Pancreas (tissue), 10 donors: ENCODE measurements at places on chromosomes 4 and X. TPM values are rescaled to one million over a fixed set of nuclear protein-coding genes. Genes with fewer than 3 reads are reported as not detected.
A peak's percentile ranks its signal among the peaks of the same experiment; 100 is the strongest.

DNA sequence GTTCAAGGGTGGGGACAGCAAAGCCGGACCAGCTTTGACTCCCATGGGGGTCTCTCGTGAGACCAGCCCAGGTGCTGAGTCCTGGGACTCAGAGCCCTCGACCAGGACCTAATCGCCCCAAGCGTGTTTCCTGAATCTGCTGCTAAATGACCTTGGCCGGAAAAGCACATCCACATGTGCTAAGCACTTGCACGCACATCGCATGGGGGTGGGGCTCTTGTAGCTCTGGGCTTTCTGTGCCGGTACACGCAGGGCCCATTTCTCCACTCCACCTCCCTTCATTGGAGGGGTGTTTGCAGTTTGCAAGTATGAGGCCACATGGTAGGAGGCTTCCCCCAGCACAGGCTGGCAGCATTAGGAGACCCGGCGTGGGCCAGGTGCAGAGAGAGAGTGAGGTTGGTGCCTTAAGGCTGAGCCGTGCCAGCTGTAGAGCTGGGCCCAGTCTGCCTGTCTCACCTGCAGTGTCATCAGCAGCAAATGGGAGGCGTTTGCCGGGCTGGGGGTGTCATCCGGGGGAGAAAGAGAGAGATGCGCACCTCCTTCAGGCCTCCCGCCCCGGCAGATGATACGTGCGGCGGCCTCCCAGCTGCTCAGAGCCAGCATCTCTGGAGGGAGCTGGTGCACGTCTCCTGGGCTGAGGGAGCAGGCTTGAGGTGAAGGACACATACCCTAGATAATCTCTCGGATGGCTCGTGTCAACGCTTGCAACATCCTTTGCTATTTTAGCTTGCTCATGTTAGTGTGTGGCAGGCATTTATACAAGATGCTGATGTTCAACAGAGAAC is 45.2 kb upstream of the CLCN4 start:
- no peak for DNase-seq
- H3K27ac ChIP-seq, result no peak overlapping the region
- no peaks in the 10 kb centered on the region for H3K36me3 ChIP-seq
- no peaks in the 10 kb centered on the region for H3K4me1 ChIP-seq
- H3K4me3 ChIP-seq, result no peak overlapping the region

GRCh38 chr4:7226439-7226838 is 34.1 kb downstream of the SORCS2 start:
- H3K36me3 ChIP-seq, result no peaks in the 10 kb centered on the region
- no peak overlapping the region for H3K27ac ChIP-seq
- no peak for DNase-seq

GRCh38 chr4:151459375-151459774 is 50.4 kb downstream of the FHIP1A start:
- no peak overlapping the region for H3K4me3 ChIP-seq
- peaks cover 44% of the 10 kb centered on the region for H3K4me1 ChIP-seq
- no peaks in the 10 kb centered on the region for H3K27me3 ChIP-seq
- DNase-seq, result no peak

DNA sequence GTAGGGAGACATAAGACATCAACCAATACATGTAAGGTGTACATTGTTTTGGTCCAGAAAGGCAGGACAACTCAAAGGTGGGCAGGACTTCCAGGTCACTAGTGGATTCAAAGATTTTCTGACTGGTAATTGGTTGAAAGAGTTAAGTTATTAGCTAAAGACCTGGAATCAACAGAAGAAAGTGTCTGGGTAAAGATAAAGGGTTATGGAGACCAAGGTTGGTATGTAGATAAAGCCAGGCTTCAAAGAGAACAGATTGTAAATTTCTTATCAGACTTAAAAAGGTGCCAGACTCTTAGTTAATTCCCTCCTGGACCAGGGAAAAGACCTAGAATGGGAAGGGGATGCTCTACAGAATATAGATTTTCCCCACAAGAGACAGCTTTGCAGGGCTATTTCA is 28.3 kb upstream of the GAB1 start:
- H3K4me3 ChIP-seq, result no peak overlapping the region
- H3K4me1 ChIP-seq, result no peaks in the 10 kb centered on the region
- H3K27ac ChIP-seq, result no peak overlapping the region
- DNase-seq, result no peak

DNA sequence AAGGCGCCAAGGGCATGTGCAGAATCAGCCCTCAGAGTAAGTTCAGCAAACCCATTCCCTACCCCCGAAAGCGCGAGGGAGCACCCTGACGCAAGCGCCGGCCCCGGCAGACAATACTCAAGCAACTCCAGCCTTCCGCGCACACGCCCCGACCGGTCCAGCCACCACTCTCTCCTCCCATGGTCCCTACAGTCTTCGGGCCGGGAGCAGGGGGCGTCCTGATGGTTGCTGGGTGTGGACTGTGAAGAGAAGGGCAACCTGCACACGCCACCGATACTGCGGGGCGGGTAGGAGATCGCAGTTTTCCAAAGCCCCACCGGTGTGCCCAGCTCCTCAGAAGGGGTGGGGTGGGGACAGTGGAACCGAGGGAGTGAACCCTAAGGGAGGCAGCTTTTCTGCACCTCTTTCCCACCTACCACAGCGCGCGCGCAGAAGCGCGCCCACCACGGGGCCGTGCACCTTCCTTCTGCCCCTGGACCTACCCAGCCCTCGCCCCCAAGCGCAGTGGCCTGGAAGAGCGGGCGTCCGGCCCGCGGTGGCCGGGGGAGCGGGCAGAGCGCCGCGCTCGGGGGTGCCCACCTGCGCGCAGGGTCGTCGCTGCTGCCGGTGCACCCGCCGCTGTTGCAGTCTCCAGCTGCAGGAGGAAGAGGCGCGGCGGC is 650.2 kb upstream of the DIPK2B start:
- H3K4me1 ChIP-seq, result no peaks in the 10 kb centered on the region
- DNase-seq, result peak; percentile 58
- peak overlapping the region; percentile 31 for H3K4me3 ChIP-seq
- peaks cover 4% of the 10 kb centered on the region for H3K27me3 ChIP-seq
- no peak overlapping the region for H3K27ac ChIP-seq

DNA sequence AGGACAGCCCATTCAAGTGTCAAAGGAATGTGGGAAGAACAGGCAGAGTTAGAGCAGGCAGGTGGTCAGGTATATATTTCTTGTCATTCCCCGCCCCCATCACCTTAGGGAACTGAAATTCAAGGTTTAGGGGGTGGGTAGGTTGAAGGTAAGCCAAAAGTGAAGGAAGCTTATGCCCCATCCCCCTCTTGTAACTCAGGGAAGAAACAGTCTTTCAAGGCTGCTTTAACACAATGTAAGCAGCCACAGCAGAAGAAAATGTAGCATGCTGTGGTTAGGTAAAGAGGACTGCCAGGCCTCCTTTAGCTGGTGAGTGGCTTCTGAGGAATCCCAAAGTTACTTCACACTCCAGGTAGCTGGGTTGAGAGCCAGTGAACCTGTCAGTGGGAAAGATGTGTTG is 122.3 kb downstream of the RS1 start:
- no peak for DNase-seq
- H3K27me3 ChIP-seq, result no peaks in the 10 kb centered on the region
- no peaks in the 10 kb centered on the region for H3K36me3 ChIP-seq

GRCh38 chr4:45640281-45640680 is 483.6 kb downstream of the GABRG1 start:
- H3K27ac ChIP-seq, result no peak overlapping the region
- H3K27me3 ChIP-seq, result no peaks in the 10 kb centered on the region
- no peak overlapping the region for H3K4me3 ChIP-seq

GRCh38 chr4:112637552-112637866 is 566 bp downstream of the LARP7 start:
- H3K4me1 ChIP-seq, result peaks cover 8% of the 10 kb centered on the region
- H3K27ac ChIP-seq, result peak overlapping the region; percentile 91
- no peaks in the 10 kb centered on the region for H3K27me3 ChIP-seq
- no peaks in the 10 kb centered on the region for H3K36me3 ChIP-seq
- no peak for DNase-seq

DNA sequence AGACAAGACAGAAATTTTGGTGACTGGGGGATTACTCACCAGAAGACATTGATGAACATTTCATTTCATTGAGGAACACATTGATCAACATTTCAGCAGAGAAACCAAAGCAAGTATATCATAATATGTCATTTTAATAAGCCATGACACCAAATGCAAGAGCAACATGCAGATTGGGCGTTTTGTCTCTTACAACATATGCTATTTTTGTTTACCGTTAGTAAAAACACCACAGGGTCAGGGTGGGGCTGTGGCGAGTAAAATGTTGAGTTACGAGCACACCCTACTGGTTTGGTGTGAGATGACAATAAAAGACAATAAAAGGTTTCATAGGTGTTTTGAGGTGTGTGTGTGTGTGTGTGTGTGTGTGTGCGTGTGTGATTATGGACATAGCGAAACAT is 294.5 kb downstream of the PDGFC start:
- H3K36me3 ChIP-seq, result no peaks in the 10 kb centered on the region
- H3K27me3 ChIP-seq, result no peaks in the 10 kb centered on the region
- peak; percentile 9 for DNase-seq
- H3K4me3 ChIP-seq, result no peak overlapping the region

- peaks cover 7% of the 10 kb centered on the region for H3K27me3 ChIP-seq
- H3K4me1 ChIP-seq, result no peaks in the 10 kb centered on the region
- no peak for DNase-seq
- no peak overlapping the region for H3K4me3 ChIP-seq
- no peak overlapping the region for H3K27ac ChIP-seq
These were observed 1.0 kb upstream of the HMX1 start for GRCh38 chr4:8872402-8873291.

DNA sequence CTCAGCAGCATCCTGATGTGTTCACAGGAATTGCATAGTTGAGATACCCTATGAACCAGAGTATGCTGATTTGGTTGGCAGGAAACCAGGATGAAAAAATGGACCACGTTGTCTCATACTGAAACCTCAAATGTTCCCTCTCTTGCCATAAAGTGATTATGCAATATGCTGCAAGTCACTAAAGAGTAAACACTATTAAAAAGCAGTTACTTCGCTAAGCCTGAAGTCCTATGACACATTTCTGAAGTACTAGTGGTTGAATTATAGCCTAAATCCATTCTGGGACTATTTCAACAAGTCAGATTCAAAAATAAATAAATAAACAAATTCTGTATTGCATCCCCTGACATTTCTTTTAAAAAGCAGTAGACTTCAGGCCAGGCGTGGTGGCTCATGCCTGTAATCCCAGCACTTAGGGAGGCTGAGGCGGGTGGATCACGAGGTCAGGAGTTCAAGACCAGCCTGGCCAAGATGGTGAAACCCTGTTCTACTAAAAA is 106.0 kb upstream of the NAP1L5 start:
- peak overlapping the region; percentile 59 for H3K27ac ChIP-seq
- DNase-seq, result no peak
- no peak overlapping the region for H3K4me3 ChIP-seq
- H3K27me3 ChIP-seq, result no peaks in the 10 kb centered on the region

- no peak overlapping the region for H3K27ac ChIP-seq
- no peaks in the 10 kb centered on the region for H3K36me3 ChIP-seq
- no peak overlapping the region for H3K4me3 ChIP-seq
- DNase-seq, result no peak
- no peaks in the 10 kb centered on the region for H3K27me3 ChIP-seq
- H3K4me1 ChIP-seq, result no peaks in the 10 kb centered on the region
These were observed 16.4 kb downstream of the COX18 start for GRCh38 chr4:73053076-73053475.

GRCh38 chr4:140149846-140150635 is 3.9 kb downstream of the MAML3 start:
- no peaks in the 10 kb centered on the region for H3K27me3 ChIP-seq
- H3K36me3 ChIP-seq, result no peaks in the 10 kb centered on the region
- H3K4me3 ChIP-seq, result peak overlapping the region; percentile 52

DNA sequence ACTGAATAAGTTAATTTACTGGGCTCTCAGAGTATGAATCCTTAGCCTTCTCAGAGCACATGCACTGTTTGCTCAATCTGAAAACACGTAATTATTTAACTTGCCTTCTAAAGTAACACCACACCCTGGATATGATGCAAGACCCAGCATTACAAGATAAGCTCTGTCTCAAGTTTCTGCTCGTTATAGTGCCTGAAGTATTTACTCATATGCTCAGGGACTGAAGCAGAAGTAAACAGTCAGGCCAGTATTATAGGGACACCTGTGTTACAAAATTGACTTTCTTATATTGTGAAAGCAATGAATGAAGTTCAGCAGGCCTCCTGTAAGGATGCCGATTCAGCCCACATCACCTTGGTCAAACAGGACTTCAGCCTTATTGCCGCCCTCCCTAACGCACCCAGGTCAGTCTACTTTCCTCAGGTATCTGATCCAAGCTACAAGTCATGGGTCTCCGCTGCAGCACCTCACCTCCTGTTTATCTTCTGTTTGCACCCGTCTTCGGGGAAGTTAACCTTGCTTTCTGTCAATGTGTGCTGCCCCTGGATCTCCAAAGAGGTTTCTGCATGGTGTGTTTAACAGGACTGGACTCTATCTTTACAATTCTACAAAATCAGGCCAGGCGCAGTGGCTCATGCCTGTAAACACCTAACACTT is 42.8 kb upstream of the KLF3 start:
- H3K27me3 ChIP-seq, result no peaks in the 10 kb centered on the region
- peak overlapping the region; percentile 68 for H3K27ac ChIP-seq
- no peak for DNase-seq
- H3K36me3 ChIP-seq, result no peaks in the 10 kb centered on the region
- no peak overlapping the region for H3K4me3 ChIP-seq
- H3K4me1 ChIP-seq, result peaks cover 13% of the 10 kb centered on the region

- H3K36me3 ChIP-seq, result no peaks in the 10 kb centered on the region
- H3K4me1 ChIP-seq, result no peaks in the 10 kb centered on the region
- H3K4me3 ChIP-seq, result no peak overlapping the region
- H3K27me3 ChIP-seq, result no peaks in the 10 kb centered on the region
- DNase-seq, result no peak
These were observed 453.1 kb downstream of the CCSER1 start for GRCh38 chr4:90580326-90580725.

DNA sequence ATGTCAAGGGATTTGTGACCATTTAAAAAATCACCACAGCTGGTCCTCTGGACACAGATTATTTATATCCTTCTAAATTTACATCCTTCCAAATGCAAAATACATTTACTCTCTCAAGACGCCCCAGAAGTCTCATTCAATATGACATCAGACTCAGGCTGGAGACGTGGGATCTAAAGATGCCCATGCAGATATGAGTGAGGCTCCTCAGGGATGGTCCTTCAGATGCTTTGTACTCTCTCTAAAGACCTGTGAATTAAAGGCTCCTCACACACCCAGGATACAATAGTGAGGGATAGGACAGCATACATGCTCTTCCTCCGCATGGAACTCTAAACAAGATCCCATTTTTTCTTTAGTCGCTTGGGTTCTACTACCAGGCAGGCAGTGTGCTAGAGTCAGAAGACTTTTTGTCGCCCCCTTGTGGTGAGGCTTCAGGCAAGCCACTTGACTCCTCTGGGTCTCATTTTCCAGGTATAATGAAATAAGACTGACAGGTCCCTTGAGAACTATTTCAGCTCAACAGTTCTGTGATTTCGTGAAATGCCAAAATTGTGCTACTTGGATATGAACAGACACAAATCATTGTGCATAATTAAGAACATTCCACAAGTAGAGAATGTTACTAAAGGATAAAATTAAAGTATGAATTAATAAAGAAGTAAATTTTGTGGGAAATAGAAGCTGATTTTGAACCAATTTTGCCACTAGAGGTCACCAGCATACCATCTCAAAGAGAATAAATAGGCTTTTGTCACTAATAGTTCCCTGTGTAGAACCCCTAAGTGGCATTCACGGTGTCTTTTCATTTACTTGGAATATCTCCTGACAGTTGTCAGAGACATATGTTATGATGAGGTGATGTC is 13.7 kb upstream of the SCOC start:
- H3K27ac ChIP-seq, result no peak overlapping the region
- peak; percentile 85 for DNase-seq
- no peaks in the 10 kb centered on the region for H3K27me3 ChIP-seq

The TRIM61 gene
- 0.47 TPM for total RNA-seq

The SLC49A3 gene
- total RNA-seq, result 3.3 TPM

The ERCC6L gene
- total RNA-seq, result not detected

The F8A3 gene
- total RNA-seq, result 1.8 TPM

The RASGEF1B gene
- total RNA-seq, result 4.0 TPM

The MAP3K15 gene
- total RNA-seq, result 1.0 TPM

The BANK1 gene
- total RNA-seq, result 0.28 TPM

The SLC26A1 gene
- 0.28 TPM for total RNA-seq

The TRIM75 gene
- not detected for total RNA-seq

The TEX13C gene
- total RNA-seq, result not detected
